SW480 (cell line): ENCODE measurements at places on chromosomes 5 and 9.

GRCh38 chr9:34139477-34140146 is 13.1 kb upstream of the DCAF12 start:
- peak; percentile 33 for DNase-seq

- no peak for DNase-seq
Measured at GRCh38 chr9:14525856-14526255, 167.4 kb downstream of the ZDHHC21 start.

GRCh38 chr5:56705217-56705616 is 110.1 kb upstream of the MAP3K1 start:
- DNase-seq: no peak

GRCh38 chr5:178624631-178625546 is 2.0 kb downstream of the CLK4 start:
- no peak for DNase-seq

GRCh38 chr9:136354592-136355085 is 8.9 kb downstream of the DNLZ start:
- peak; percentile 64 for DNase-seq

DNA sequence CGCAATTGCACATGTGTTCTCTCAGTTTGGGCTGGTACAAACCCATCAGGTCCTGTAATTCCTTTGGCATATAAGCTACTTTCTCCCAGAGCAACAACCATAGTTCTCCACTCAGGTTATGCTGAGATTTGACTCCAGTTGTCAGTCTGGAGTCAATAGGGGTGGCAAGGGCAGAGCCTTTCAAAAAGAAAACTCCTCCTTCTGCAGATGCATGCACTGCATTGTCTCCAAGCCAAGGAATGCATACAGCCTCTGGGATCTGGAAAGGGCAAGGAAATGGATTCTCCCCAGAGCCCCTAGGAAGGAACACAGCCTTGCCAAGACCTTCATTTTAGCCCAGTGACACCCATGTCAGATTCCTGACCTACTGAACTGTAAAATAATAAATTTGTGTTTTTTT is 31.0 kb upstream of the GZMA start:
- no peak for DNase-seq

GRCh38 chr5:7845557-7845956 is 5.4 kb downstream of the CFAP90 start:
- DNase-seq: no peak

DNA sequence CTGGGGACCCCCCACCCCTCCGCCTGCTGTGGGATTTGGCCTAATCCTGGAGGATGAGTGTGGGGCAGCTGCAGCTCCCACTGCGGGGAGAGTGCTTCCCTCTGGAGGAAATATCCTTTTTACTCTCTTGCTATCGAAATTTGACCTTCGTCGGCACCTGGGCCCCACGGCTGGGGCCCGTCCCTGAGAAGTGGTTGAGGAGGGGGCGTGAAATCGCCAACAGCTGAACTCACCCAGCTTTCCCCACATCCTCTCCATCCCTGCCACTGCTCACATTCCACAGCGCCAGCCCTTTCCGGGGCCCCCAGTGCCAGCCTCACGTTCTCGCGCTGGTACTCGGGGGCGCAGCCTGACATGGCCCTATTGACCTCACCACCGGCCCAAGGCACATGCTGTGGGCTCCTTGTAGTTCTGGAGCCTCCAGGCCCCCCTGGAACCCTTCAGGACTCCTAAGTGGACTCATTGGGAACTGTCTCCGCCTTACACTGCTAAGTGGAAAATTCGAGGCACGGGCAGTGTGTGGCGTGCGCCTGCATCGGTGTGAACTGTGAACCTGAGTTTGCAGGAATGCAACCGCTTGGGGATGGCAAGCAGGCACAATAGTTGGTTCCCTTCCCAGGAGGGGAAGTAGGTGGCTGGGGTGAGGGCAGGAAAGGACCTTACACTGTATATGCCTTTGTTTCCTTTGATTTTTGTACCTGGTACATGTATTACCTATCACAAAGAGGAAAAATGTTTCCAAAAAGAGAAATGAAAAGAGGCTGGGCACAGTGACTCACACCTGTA is 19.2 kb downstream of the FGFR4 start:
- no peak for DNase-seq

GRCh38 chr5:169646856-169647255 is 9.8 kb downstream of the DOCK2 start:
- no peak for DNase-seq

- peak; percentile 14 for DNase-seq
Measured at GRCh38 chr9:121107029-121107428, 32.3 kb downstream of the CNTRL start.

GRCh38 chr5:72817076-72817481 is 618 bp downstream of the TNPO1 start:
- DNase-seq: peak; percentile 46

GRCh38 chr9:120755044-120755443 is 38.2 kb downstream of the FBXW2 start:
- no peak for DNase-seq

- DNase-seq: peak; percentile 16
Measured at GRCh38 chr5:32057187-32058096, 116.7 kb downstream of the GOLPH3 start.

- DNase-seq: no peak
Measured at GRCh38 chr5:37554938-37555337, 175.8 kb downstream of the WDR70 start.

DNA sequence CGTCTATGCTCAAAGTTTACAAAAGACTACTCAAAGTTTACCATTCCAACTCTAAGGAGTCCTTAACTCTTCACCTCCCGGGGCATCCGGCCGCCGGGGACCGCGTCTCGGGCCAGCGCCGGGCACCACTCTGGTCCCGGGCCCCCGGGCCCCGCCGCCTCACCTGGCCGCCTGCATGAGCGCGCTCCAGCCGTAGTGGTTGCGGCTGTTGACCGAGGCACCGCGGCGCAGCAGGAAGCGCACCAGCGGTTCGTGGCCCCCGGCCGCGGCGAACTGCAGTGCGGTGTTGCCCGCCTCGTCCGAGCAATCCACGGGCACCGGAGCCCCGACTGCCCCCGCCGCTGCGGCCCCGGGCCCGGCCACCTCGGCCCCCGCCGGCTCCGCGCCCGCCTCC is 388 bp downstream of the ANKS6 start:
- no peak for DNase-seq

GRCh38 chr9:125913551-125913950 is 166.4 kb downstream of the PBX3 start:
- no peak for DNase-seq

GRCh38 chr5:87121304-87122150 is 146.2 kb upstream of the RASA1 start:
- DNase-seq: peak; percentile 65

DNA sequence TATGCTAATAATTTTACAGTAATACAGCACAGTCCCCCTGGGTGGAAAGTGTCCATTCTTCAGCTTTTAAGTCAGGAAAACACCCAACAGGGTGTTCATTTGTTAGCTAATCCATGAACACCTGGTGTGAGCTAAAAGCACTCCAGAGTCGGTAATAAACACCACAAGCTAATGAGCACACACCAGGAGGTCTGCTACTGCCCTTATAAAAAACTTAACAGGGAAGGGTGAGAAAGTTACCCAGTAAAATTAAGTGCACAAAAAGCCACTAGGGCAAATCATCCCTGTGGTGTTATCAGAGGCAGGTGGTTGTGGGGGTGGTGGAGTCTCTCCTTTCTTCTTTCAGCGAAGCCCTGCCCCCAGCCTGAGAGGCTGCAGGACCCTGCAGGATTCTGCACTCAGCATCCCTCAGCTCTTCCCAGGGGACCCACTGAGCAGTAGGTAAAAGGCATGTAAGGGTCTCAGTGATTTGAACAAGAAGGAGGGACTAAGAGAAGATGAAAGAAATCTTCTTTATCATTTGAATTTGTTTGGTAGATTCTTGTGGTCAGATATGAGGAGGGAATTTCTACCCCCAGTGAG is 14.4 kb downstream of the GDNF start:
- no peak for DNase-seq

GRCh38 chr9:101212661-101213060 is 172.1 kb downstream of the BAAT start:
- no peak for DNase-seq

- peak; percentile 97 for DNase-seq
Measured at GRCh38 chr5:143008809-143009521, 238.8 kb downstream of the ARHGAP26 start.

GRCh38 chr9:115204904-115205453 is 87.0 kb upstream of the TNC start:
- no peak for DNase-seq

DNA sequence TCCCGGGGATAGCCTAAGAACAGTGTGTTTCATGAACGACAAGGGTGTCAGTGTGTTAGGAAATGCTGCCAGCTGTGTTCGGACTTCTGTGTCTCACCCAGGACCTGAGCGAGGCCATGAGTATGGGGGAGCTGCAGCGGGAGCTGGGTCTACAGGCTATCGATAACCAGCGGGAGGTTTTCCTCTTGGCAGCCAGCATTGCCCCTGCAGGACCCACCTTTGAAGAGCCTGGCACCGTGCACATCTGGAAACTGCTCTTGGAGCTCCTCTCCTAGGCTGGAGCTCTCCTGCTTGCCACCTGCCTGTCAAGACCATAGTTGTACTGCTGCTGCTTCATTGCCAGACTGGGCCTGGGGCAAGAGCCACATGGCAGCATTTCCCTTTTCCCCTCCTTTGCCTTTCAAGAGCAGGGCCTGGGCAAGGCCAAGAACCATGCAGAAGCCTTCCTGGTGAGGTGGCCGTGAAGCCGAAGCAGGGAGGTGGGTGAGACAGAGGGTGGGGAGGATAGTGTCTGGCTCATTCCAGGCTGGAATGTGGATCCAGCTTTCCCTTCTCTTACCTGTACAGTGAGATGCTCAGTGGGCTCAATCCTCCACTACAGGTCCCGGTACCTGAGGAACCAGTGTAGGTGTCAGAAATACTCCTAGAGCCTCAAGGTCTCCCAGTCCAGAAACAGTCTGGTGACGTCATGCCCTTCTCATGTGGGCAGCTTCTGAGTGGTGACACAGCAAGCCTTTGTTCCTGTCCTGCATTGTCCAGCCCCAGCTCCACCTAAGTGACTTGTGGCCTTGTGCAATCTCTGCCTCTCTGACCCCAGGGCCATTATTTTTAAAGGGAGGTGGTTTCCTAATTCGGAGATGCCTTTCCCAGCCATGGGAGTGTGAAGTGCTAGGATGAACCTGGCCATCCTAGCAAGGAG is 6.6 kb downstream of the ARL10 start:
- peak; percentile 71 for DNase-seq

DNA sequence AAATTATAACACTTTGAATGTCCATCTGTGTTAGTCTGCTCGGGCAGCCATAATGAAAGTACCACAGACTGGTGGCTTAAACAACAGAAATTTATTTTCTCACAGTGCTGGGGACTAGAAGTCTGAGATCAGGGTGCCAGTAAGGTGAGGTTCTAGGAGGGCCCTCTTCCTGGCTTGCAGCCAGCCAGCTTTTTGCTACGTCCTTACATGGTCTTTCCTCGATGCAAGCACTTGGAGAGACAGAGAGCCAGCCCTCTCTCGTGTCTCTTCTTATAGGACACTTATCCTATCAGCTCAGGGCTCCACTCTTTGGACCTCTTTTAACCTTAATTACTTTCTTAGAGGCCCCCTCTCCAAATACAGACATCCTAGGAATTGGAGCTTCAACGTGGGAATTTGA is 351.8 kb downstream of the SPOCK1 start:
- DNase-seq: no peak

DNA sequence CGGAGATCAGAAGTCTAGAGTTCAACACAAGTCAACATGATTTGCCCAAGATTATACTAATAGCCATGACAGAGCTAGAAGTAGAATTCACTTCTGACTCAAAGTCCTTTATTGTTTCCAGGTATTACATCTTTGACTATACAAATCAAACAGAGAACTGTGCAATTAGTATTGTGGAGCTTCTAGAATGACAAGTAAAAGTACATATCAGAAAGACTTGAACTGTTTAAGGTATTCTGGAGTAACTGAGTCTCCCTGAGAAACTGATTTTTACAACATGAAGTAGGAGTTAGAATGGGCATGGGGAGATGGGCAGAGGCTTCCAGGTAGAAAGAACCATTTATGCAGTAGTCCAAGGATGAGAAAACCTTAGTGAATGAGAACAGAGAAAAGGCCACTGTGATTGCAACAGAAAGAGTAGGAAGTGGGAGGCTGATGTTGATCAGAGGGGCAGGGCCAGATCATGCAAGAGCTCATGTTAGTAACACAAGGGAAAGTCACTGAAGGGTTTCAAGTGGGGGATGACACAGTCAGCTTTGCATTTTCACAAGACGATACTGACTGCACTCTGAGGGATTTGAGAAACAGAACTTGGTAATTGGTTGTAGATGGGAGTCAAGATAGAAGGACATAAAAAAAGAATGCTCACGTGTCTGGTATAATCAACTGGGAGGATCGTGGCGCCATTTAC is 280.7 kb downstream of the RFX3 start:
- no peak for DNase-seq

DNA sequence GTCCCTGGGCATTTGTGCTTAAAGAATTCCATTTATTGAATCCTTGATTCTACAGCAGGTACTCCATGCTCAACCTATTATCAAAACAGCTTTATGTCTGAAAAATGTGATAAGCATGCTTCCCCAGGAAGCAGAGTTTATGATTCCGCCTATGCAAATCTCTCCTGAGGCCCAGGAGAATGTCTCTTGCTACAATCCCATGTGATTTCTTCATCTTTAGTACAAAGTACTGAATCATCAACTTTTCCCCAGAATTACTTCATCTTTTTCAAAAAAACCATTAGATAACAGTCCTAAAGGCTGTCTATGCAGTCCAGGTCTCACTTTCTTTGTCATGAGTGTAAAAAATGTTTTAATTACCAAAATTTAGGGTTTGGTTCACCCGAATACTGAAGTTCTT is 130.2 kb upstream of the ADAMTSL1 start:
- DNase-seq: no peak

DNA sequence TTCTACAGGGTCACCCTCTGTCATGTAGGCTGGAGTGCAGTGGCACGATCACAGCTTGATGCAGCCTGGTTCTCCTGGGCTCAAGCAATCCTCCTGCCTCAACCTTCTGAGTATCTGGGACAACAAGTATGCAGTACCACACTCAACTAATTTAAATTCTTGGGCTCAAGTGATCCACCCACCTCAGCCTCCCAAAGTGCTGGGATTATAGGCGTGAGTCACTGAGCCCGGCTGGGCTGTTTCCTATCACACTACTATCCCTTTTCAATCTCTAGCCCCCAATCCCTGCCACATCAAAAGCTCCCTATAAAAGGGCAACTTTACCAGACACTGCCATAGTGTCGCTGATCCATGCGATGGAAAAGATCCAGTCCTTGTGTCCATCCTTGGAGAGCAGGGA is 20.4 kb downstream of the DCAF12 start:
- no peak for DNase-seq

- no peak for DNase-seq
Measured at GRCh38 chr5:151295791-151296477, 7.6 kb downstream of the SLC36A3 start.
